Nucleus accumbens (tissue), 56 donors: ENCODE measurements at places on chromosomes 7 and 10.

- no peak for DNase-seq
Observed at GRCh38 chr7:4808565-4808964, 33.1 kb downstream of the AP5Z1 start.

DNA sequence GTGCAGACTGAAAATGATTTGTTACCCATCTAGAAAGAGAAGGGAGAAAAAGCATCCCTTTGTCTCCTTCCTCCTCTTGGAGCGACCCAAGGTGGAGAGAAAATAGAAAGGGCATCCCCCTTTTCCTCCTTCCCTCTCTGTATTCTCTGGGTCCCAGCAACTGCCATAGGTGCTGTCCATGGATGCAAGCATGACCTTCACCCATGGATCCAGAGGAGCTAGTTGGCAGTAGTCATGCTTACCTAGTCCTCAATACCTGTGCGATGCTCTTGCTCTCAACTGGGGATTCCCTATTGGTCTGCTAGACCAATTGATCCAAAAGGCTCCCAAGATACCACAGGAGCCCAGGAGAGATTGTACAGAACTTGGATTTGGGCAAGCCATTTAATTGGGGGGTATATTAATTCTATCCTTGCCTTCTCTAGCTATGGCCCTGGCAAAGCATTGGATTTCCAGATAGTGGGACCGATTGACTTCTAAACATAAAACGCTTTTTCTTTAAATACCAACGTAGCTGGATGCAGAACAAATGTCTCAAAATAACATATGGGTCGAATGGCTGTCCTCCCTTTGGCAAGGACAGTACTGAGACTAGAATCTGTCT is 547.8 kb upstream of the IGFBP3 start:
- DNase-seq: no peak

DNA sequence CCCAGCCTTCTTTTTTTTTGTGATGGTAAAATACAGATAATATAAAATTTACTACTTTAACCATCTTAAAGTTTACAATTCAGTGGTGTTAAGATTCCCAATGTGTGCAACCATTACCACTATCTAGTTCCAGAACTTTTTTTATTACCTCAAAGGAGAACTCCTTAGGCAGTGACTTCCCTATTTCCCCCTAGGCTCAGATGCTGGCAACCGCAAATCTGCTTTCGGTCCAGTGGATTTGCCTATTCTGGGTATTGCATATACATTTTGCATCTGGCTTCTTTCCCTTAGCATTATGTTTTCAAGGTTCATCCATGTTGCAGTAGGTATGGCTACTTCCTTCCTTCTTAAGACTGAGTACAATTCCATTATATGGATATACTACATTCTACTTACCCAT is 56.5 kb downstream of the AFAP1L2 start:
- no peak for DNase-seq

- no peak for DNase-seq
Observed at GRCh38 chr7:120404042-120404441, 131.1 kb downstream of the KCND2 start.

DNA sequence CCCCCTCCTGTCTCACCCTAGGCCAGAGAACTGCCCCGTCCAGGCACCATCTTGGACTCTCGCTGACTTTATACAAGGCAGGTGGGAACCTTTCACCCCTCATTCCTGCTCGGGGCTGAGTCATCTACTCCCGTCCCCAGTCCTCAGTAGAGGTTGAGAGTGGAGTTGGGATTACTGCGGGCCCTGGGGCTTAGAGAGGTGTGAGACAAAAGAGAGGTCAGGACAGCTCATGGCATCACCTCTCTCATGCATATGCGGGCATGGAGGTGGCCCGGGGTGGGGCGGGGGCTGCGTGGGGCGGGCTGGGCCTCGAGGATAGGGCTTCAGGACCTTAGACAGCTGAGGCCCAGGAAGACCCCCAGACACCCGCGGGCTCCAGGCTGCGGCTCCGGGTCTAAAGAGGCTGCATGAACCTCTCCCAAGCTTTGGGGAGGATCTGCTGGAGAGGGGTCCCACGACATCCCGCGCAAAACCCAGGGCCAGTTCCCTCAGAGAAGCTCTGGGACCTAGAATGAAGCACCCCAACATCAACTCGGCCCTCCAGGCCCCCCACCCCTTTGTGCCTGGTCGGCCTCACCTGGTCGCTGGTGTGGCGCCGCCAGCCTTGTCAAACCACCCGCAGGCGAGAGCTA is 317 bp downstream of the PDZD7 start:
- DNase-seq: no peak

DNA sequence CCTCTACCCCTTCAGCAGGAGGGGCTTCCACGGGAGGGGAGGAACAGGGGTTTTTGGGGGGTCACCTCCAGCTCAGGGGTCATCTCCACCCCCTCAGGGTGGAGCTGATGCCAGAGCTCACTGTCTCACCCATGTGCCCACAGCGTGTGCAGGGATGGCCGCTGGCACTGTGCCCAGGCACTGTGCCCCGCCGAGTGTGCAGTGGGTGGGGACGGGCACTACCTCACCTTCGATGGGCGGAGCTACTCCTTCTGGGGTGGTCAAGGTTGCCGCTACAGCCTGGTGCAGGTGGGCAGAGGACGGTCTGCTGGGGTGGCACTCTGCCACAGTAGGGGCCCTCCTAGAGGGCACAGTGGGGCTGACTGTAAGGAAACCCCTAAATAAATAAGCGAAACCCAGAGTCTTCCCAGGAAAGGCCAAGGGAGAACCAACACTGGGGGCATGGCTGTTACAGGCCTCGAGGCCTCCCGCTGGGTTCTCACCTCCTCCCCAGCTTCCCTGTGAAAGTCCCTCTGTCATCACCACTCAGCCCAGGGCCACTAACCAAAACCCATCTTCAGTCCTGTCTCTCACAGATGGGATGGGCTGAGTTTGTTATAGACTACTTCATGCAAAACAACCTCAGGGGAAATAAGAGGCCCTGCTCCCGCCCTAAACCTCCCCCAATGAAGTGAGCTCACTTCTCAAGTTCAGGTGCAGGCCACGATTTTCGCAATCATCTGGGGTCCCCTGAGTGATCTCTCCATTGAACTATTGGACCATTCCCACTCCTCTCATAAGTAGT is 7.4 kb upstream of the ZNF467 start:
- DNase-seq: no peak

GRCh38 chr10:123552760-123553554 is 113.2 kb upstream of the GPR26 start:
- no peak for DNase-seq

DNA sequence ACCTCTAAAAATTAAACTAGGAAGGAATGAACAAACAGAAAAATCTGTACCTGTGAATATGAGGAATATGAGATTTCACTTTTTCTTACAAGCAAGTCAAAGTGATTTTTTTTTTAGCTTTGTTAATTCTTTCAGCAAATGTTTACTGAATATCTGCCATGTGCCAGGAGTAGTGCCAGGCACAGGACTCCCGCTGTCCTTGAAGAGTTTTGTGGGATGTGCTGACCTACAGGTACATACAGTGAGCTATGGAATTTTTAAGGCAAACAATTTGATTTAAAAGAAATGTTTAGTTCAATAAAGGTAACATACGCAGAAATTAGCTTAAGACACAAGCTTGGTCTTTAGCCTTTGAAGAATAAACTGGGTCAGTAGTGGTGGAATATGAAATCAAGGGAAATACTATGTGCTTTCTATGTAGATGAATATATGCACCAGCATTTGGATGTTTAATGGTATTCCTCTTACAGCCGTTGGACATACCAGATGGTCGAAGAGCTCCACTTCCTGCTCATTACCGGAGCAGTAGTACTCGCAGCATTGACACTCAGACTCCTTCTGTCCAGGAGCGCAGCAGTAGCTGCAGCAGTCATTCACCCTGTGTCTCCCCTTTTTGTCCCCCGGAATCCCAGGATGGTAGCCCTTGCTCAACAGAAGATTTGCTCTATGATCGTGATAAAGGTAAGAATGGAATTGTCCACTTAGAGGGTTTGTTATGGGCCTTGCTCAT is 102.0 kb downstream of the GLCCI1 start:
- no peak for DNase-seq

GRCh38 chr7:99422186-99422585 is 13.4 kb downstream of the BUD31 start:
- DNase-seq: no peak

GRCh38 chr10:91798649-91799611 is 704 bp downstream of the TNKS2 start:
- no peak for DNase-seq

DNA sequence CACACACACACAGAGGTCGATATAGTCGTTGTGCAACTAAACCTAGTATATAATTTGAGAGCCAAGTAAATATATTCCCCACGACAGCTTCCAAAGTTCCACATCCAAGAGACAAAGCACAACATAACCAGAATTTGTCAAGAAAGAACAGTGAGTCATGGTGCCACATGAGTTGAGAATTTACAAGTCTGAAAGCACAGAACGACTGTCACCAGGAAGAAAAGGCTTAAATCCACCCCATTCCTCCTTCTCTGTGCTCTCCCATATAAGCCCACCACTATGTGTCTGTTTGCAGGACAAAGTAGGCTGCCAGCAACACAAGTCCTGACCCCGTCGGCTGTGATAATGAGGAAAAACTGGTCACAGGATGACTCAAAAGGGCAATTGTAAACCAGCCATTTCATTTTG is 32.8 kb downstream of the GSAP start:
- DNase-seq: no peak

- DNase-seq: no peak
Observed at GRCh38 chr7:44060948-44061644, 4.3 kb downstream of the PGAM2 start.

DNA sequence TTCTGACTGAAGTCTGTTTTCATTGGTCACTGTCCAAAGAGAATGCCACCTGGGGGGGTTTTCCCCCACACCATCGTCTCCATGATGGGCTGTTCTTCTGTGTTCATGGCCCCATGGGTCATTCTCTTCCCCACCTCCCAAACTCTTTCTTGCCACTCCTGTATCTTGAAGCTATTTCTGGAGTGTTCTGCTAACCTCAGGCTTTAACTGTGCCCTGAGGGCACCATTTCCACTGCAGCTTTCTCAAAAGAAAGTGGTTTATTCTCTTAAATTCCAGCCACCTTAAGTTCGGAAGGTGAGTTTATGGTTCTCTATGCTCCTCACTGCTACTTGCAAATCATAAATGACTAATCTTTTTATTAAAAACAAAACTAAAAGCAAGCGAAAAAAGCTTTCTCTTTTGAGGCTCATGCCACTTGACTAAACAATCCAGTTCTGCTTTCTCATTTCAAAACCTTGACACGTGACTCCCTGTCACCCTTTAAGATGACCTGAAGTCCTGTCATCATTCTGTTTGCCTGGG is 7.4 kb upstream of the APBB1IP start:
- DNase-seq: no peak

- peak; percentile 65 for DNase-seq
Observed at GRCh38 chr10:6877722-6878392, 297.8 kb upstream of the PRKCQ start.

DNA sequence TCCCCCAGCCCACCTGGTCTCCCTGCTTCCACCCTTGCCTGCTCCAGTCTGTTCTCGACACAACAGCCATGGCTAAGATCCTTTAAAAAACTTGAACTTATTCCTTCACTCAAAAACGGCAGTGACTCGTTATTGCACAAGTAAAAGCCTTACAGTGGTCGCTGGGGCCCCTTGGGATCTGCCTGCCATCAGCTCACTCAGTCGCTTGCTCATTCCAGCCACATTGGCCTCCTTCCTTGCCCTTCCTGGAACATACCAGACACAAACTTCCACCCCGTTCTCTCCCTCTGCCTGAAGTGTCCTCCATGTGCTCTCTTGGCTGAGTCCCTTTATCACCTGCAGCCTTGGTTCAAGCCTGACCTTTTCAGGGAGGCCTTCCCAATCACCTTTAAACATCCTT is 4.7 kb downstream of the CCNY start:
- no peak for DNase-seq

DNA sequence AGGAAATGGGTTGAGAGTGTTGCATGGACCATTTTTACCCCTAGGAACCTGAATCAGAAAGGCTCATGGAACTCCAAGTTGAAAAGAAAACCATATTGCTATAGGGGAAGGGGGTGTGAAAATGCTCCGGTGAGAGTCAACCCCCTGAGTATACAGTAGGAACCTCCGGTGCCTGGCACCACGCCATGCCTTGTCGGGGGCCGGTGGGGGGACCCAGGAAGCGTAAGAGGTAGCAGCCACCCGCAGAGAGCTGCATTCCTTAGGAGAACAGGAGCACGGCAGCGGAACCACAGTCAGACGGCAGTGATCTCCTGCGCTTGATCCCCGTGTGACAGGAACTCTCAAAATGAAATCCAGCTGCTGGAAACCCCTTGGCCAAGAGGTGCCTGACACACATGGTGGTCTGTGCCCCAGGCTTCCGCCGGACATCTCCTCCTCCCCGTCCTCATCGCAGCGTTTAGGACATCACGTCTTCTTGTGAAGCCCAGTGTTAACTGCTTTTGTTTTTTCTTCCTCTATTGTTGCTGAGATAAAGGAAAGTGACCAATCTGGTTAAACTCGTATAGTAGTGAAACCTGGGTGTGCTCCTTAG is 186.8 kb downstream of the CELF2 start:
- DNase-seq: no peak

DNA sequence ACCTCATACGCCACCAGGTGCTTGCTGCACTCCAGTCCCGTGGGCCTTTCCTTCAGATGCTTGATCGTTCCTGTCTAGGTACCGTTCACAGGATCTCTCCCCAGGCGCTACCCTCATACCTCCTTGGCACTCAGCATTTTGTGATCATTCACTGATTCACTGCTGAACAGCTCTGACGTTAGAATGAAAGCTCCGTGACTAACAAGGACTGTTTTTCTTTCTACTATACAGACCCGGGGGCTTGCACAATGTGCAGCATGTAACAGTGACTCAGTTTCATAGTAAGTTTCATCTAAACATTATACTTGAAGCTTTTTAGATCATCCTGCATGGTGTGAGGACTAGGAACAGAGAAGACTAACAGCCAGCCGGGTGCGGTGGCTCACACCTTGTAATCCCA is 20.6 kb downstream of the KIN start:
- DNase-seq: no peak
